Thoracic aorta (tissue), 2 donors: ENCODE measurements at places on chromosomes 5 and 9. TPM values are rescaled to one million over a fixed set of nuclear protein-coding genes. Genes with fewer than 3 reads are reported as not detected.

The PDE6A gene
- not detected for total RNA-seq

The GRM6 gene
- total RNA-seq, result not detected

- H3K27ac ChIP-seq, result no peak overlapping the region
- H3K4me3 ChIP-seq, result no peak overlapping the region
- H3K27me3 ChIP-seq, result no peaks in the 10 kb centered on the region
- H3K4me1 ChIP-seq, result no peaks in the 10 kb centered on the region
- no peaks in the 10 kb centered on the region for H3K36me3 ChIP-seq
Observed at GRCh38 chr5:168886157-168886556, 307.0 kb upstream of the PANK3 start.

GRCh38 chr9:121305269-121305994 is 37.5 kb downstream of the GSN start:
- peak overlapping the region; percentile 69 for H3K27ac ChIP-seq
- DNase-seq, result no peak
- peaks cover 71% of the 10 kb centered on the region for H3K36me3 ChIP-seq
- peak overlapping the region; percentile 21 for H3K4me3 ChIP-seq
- peaks cover 45% of the 10 kb centered on the region for H3K4me1 ChIP-seq
- H3K27me3 ChIP-seq, result no peaks in the 10 kb centered on the region

DNA sequence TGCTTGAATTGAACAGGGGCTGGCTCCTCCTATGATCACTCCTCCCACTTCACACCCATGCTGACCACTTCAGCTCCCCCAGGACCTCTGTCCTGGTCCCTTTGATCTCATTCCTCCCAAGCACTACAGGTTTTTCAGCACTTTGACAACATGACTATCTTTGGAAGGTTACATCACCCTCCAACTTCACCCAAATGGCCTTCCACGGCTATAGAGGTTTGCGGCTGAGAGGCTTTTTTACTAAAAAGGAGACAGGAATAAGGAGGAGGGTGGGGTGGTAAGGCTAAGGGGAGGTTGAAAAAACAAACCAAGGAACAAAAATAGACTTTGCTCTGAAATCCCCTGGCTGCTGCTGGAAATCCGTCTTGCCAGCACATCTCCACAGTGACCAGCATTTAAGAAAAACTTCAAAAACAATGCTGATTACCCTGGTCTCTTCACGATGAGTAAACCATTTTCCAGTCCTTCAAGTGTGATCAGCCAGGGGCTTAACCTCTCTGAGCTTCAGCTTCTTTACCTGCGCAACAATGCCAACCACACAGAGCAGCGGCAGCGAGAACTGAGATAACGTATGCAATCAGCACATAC is 102.7 kb downstream of the DPYSL3 start:
- H3K4me1 ChIP-seq, result peaks cover 59% of the 10 kb centered on the region
- H3K27ac ChIP-seq, result peak overlapping the region; percentile 95
- H3K27me3 ChIP-seq, result no peaks in the 10 kb centered on the region
- DNase-seq, result peak; percentile 25

GRCh38 chr5:1860949-1861348 is 21.8 kb downstream of the IRX4 start:
- H3K27me3 ChIP-seq, result no peaks in the 10 kb centered on the region
- no peak for DNase-seq
- H3K4me3 ChIP-seq, result no peak overlapping the region
- H3K36me3 ChIP-seq, result no peaks in the 10 kb centered on the region
- H3K27ac ChIP-seq, result no peak overlapping the region
- no peaks in the 10 kb centered on the region for H3K4me1 ChIP-seq

DNA sequence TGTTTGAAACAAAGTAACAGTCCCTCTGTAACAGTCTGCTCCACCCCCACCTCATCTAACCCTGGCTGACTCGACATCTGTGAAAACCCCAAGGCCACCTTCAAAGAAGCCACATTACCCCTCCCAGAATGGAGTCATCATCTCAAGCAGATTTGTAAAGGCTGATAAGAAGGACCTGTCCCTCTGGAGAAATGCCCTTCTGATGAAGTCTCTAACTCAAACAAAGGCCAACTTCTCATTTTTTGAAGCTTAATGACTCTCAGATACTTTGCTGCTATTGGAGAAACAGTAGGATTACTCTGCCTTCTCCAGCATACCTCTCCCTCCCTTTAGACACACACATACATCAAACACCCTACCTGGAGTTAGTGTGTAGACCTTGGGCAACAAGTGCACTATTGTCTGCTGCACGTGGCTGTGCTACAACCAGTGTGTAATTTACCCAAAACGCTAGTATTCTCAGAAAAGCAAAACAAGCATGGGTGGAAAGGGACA is 5.3 kb upstream of the SUSD1 start:
- H3K4me3 ChIP-seq, result no peak overlapping the region
- DNase-seq, result no peak
- H3K4me1 ChIP-seq, result no peaks in the 10 kb centered on the region
- H3K27me3 ChIP-seq, result no peaks in the 10 kb centered on the region
- no peak overlapping the region for H3K27ac ChIP-seq
